ENCODE measurements at places on chromosomes 5 and 9. TPM values are rescaled to one million over a fixed set of nuclear protein-coding genes. Genes with fewer than 3 reads are reported as not detected.
A peak's percentile ranks its signal among the peaks of the same experiment; 100 is the strongest.

- DNase-seq, result no peak
Observed at GRCh38 chr9:6024035-6024554, 8.7 kb upstream of the RANBP6 start.

DNA sequence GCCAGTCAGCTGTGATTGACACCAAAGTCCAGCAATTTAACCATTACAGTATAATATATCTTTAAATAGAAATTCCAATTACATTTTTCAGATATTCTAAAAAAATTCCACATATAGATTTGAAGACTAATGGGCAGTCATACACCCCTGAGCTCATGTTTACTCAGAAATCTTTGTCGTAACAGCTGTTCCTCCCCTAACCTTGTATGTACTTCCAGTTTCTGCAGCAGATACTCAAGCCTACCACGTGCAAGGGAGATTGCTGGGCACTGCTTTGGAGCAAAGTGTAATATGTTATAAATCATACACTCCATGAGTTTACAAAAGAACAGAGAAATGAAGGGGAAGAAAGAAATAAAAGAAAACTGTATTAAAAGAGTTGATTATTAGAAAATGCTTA, 241.2 kb downstream of the TRIM32 start:
- DNase-seq, result no peak

DNA sequence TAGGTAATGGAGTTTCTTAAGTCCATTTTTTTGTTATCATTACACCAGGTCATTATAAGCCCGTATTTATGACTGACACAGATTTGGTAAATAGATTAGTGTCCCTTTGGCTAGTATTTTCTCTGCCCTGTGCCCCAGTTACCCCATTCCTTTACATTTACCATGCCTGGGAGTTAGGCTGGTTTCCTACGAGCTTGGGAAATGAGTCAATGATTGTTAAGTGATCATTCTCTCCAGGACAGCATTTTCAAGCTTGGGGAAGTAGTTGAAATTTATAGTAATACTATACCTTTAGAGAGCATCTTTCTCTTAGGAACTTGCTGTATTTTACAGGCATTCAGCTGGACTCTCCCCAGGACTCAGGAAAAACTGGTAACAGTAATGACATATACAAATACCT, 573.1 kb downstream of the TLE4 start:
- no peak for DNase-seq

The TLX3 gene
- not detected for polyA plus RNA-seq

GRCh38 chr9:98107926-98108325, 11.1 kb downstream of the TRIM14 start:
- DNase-seq, result no peak

The MED10 gene
- 31.1 TPM for polyA plus RNA-seq

GRCh38 chr9:133100506-133101355, 20.3 kb downstream of the RALGDS start:
- no peak for DNase-seq

The FOXD4L5 gene
- polyA plus RNA-seq, result 0.01 TPM

- no peak for DNase-seq
Observed at GRCh38 chr9:37969130-37969529, 65.2 kb upstream of the SLC25A51 start.

DNA sequence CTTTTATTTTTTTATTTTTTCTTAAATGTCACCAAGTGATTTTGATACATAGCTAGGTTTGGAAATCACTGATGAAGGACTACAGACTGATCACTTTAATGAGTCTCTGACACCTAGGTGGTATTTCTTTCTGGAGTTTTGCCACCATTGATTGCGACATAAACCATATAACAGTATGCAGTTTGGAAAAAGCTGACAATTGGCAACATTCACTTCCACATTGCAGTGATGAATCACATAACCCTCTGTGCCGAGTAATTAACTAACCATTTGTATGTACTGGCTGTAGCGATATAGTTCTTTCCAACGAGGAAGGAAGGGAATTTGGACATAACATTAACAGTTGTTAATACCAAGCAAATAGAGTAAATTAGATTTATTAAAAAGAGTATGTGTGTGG, 222.9 kb upstream of the EFNA5 start:
- DNase-seq, result peak; percentile 28

DNA sequence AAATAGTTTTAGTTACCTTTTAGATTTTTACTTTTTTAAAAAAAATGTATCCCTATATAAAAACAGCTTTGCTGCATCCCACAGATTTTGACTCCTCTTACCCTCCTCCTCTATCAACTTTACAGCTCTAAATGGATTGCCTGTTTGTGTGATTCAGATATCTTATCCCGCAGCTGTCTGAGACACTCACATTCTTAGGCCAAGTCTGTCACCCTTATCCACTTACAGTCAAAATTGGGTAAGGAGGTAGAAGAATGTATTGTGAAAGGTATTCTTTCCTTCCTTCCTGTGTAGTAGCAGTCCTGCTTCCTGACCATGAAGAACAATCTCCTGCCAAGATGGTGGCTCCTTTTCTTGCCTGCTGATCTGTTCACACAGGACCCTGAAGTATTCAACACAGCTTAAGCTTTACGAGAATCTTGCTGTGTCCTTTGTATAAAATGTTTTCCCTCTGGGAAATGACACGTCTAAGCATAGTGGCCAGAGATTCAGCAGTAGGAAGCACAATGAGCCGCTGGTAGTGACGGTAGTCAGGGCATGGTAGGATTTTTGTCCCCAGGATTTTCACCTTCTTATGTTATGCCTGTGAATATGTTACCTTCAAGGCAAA, 67.7 kb upstream of the ST8SIA4 start:
- DNase-seq, result no peak

The SPINK7 gene
- 0.87 TPM for polyA plus RNA-seq

DNA sequence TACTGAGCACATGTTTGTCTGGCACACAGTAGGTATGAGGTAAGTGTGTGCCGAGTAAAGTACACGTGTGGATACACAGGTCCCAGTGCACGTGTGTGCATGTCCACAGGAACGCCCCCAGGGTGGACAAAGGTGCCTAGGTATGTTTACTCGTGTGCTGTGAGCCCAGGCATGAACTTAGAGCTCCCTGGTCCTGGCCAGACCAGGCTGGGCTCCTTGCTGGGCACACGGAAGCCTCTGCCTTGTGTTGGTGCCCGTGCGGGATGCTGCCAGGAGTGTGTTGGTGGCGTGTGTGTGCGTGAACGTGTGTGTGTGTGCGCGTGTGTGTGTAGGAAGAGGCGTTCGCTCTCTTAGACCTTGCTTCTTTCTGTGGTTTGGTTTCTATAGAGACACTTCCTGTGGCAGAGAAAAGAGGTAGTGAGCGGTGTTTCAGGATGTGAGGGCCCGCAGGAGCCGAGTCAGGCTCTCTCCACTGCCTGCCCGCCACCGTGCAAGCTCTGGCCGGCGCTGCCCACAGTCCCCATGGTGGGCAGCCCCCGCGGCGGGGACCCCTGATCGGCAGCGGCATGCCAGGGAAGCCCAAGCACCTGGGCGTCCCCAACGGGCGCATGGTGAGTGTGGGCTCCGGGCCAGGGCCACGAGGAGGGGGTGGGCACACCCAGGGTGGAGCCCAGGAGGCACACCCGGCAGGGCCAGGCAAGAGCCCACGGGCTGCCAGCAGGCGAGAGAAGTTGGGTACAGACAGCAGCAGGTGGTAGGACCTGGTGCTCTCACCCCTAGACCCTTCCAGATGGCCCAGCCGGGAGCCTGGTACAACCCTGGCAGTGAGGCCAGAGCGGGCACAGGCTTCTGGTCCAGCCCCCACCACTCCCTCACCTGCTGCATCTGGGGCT, at the start of gene RGS14:
RGS14 (plus strand) TSS at position 466 of the 893 bp plus-strand sequence; CDS start at position 567, 101 bp downstream.
- DNase-seq, result no peak

DNA sequence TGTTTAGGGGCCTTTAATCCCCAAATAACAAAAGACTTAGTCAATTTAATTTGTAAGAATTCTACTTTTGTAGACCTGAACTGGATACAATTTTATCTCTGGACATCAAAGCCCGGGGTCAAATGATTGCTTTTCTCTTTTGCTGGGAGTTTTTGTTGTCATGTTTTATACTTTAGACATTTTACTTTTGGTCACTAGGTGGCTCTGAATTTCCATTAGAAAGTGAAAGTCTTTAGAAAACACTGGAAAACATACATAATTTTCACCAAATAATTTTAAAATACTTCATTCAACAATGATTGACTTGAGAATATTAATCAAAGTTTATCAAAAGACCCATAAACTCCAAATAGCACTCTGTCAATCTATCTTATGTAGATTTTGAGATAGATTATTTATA, 2.8 kb upstream of the PCA3 start:
- DNase-seq, result no peak

The LPAR1 gene
- 31.9 TPM for polyA plus RNA-seq

DNA sequence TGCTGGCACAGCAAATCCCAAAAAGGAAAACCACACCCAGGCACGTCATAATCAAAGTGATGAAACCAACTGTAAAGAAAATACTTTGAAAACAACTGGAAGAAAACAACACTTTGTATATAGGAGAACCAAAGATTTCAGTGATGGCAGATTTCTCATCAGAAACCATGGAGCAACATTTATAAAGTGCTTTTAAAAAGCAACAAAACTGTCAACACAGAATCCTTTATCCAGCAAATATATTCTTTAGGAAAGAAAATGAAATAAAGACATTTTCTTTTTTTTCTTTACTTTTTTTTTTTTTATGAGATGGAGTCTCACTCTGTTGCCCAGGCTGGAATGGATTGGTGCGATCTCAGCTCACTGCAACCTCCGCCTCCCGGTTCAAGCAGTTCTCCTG, 5.3 kb upstream of the FAM151B start:
- DNase-seq, result no peak

DNA sequence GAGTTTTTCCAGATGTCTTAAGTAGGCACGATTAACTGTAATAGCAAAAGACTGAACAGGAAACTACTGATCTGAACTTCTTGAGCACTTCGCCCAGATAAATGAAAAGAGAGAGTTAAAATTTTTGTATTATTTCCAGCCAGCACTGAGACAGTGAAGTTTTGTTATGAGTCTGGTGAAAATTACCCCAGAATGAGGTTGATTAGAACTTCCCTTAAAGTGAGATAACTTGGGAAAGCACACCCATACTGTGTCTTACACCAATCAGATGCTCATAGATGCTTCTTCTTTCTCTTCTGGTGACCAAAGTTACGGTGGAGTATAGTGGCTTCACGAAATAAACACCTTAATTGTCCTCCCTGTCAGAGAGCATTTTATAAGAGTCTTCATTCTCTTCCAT, 131.8 kb upstream of the SLC12A2 start:
- DNase-seq, result no peak

DNA sequence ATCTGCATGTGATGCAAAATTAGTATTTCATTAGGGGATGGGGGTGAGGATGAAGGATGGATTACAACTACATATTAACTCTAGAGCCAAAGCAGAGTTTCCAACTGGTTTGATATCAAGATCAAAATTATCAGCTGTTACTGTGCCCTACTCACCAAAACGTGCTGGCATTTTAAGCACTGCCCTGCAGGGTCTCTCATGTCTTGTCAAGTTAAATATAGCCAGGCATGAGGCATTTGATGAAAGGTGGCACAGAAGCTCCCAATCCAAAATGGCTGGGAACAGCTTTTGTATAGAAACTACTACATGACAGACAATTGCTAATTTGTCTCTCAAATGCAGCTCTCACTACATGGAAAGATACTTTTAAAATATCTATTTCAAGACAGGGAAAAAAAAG, 27.1 kb upstream of the CAAP1 start:
- no peak for DNase-seq

The CETN3 gene
- 10.8 TPM for polyA plus RNA-seq

- DNase-seq, result no peak
Observed at GRCh38 chr5:109690975-109691574, 1.3 kb downstream of the MAN2A1 start.

The PTGR1 gene
- polyA plus RNA-seq, result 45.1 TPM

The FAM53C gene
- polyA plus RNA-seq, result 25.5 TPM

GRCh38 chr9:120524863-120525262, 55.1 kb downstream of the CDK5RAP2 start:
- DNase-seq, result no peak

- DNase-seq, result no peak
Observed at GRCh38 chr5:98961665-98962344, 33.0 kb upstream of the CHD1 start.

DNA sequence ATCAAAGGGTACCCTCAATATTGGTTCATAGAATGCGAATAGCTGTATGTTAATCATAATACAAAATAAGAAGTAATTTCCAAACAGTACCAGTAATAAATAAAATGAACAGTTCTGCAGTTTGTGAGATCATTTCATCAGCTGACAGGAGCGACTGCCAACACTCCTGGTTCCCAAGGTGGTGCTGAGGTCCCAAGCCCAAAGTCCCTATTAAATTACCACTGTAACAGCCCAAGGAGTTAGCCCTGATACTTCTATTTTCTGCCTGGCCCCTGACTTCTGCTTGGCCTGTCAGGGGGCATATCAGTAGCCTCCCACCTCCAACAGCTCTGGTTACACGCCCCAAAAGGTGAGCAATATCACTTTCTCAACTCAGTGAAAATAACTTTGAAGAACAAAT, 47.1 kb downstream of the ANKH start:
- DNase-seq, result no peak

Measured in keratinocyte (primary cell).